ENCODE measurements at places on chromosomes 6 and 20.

DNA sequence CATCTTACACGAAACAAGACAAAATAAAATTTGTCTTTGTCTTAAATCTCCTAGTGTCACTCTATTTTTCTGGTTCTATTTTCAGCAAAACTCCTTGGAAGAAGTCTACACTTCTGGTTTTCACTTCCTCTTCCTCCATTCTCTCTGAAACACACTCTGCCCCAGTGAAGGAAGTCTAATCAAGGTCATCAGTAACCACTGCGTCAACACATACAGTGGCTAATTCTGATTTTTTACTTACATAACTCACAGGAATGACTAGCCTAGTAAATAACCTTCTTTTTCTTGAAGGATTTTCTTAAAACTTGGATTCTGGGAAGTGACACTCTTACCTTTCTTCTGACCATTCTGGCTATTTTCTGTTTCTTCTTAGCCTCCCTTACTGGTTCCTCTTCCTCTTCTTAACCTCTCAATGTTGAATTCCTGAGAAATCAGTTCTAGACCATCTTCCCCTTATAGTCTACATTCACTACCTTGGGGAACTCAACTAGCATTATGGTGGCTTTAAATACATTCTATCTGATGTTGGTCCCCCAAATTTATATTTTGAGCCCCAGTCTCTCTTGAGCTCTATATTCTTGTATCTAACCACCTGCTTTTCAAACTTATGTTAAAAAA lies 37.5 kb downstream of the AIG1 start:
- DNase-seq: no peak

- no peak for DNase-seq
These were observed 197.0 kb downstream of the UTRN start for GRCh38 chr6:144482142-144482541.

DNA sequence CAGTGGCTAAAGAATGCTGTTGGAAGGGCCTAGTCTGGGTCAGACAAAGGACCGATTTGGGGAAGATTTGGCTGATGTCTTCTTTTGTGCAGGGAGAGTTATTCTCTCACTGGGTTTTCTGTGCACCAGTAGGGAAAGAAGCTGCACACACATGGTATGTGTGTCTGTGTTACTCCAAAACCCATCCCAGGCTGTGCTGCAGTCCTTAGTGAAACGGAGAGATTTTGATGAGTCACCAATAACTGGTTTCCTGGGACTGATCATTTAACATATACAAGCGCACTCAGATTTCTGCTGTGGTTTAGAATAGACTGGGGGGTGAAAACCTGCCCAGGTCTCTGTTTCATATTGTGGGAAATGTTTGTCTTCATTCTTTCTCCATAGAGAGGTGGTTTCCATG lies 1049.8 kb downstream of the KIF16B start:
- DNase-seq: no peak

DNA sequence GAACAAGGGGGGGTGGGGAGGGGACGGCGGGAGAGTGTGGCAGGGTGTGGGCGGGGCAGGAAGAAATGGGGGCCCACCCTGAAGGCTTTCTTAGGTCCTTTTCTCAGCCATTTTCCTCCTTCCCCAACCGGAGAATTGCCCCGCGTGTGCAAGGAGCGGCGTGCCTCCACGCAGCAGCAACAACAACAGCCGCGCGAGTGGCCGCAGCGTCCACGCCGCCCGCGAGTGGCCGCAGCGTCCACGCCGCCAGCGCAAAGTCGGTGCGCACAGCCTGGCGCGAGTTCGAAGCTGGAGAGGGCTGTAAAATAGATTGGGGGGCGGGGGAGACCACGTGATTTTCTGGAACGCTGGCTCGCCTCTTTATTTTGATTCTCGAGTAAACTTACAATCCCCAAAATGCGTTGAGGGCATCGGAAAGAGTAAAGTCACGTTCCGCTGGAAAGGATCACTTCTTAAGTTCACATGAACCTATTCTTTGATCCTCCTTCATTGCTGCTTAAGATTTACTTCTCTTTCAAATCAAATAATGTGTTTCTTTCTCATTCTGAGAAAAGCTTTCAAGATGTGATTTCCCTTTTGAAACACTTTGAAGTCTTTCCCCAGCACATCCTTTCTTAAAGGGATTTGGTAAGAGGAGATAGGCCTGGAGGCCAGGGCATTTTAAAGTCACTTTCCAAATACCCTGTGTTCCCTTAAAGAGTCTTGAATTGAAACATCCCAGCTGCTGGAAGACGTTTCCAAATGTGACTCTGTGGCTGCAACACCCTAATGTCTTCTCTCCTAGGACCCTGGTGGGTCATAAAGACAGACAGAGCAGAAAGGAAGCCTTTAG lies 66.7 kb upstream of the ZNF217 start:
- no peak for DNase-seq

GRCh38 chr6:53795702-53796450 lies 1.1 kb downstream of the LRRC1 start:
- no peak for DNase-seq

- DNase-seq: no peak
These were observed 187.1 kb downstream of the ID4 start for GRCh38 chr6:20024316-20024673.

- DNase-seq: no peak
These were observed 19.9 kb upstream of the PRIM2 start for GRCh38 chr6:57297505-57297904.

GRCh38 chr6:8020083-8020482 lies 44.1 kb downstream of the BLOC1S5 start:
- no peak for DNase-seq

GRCh38 chr6:170236131-170236836 lies 54.6 kb downstream of the DLL1 start:
- DNase-seq: no peak

GRCh38 chr6:106766201-106766600 lies 136.8 kb downstream of the QRSL1 start:
- DNase-seq: no peak

- no peak for DNase-seq
These were observed 213.1 kb downstream of the DOK5 start for GRCh38 chr20:54688476-54688875.

- DNase-seq: no peak
These were observed 899.3 kb upstream of the MAP3K7 start for GRCh38 chr6:91486200-91486599.

GRCh38 chr20:49185071-49185761 lies 2.9 kb downstream of the STAU1 start:
- no peak for DNase-seq

GRCh38 chr6:14283600-14284235 lies 166.1 kb downstream of the CD83 start:
- DNase-seq: no peak

GRCh38 chr20:896501-897025 lies 19.6 kb downstream of the ANGPT4 start:
- DNase-seq: no peak

- no peak for DNase-seq
These were observed 13.9 kb downstream of the KHDRBS2 start for GRCh38 chr6:62272114-62272513.

- no peak for DNase-seq
These were observed 30.6 kb upstream of the CCDC167 start for GRCh38 chr6:37530297-37530696.

DNA sequence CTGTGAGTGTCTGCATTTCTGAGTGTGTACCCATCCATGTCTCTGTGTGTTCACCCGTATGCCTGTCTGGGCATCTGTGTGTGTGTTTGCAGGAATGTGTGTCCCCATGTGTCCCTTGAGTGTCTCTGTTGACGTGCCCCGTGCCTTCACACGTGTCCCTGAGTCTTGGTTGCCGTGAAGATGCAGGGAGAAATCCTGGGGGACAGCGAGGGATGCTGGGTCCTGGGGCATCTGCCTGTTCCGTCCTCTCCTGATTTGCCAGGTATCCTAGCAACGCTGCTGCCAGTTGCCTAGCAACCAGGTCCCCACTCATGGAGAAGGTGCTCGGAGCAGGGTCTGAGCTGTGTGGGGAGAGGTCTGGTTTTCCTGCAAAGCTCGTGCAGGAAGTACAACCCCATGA lies 6.0 kb upstream of the LKAAEAR1 start:
- DNase-seq: no peak

- DNase-seq: no peak
These were observed 112.2 kb upstream of the SYNCRIP start for GRCh38 chr6:85754894-85755293.

- no peak for DNase-seq
These were observed 72.7 kb downstream of the TRAM2 start for GRCh38 chr6:52503851-52504781.

DNA sequence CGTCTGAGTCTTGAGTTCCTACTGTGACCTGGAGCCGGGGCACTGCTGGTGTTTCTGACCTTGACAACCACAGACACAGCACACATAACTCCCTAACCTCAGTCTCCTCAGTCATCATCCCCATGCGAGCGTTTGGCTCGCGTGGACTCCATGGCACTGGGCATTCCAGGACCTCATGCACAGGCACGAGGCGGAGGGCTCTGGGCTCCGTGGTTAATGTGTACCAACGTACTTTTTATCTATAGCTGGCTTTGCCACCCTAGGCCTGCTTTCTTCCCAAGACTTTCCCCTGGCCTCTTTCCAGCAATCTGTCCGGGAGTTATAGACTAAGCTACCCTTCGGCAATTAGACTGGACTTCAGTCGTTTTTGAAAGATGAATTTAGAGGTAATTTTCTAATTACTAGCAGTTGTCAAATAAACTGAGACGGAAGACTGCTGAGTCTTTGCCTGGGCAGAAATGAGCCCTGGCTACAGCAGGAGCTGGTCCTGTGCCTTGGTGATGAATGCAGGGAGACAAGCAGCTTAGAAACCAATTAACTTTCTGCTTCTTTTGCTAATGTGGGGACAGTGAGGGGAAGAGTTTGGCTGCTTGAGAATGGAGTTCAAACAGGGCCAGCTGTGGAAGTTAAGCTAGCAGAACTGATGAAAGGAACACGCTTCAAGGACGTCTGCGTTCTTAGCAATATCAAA lies 16.1 kb upstream of the CTCFL start:
- no peak for DNase-seq

GRCh38 chr6:35892482-35892881 lies 28.4 kb downstream of the SRPK1 start:
- no peak for DNase-seq

- DNase-seq: no peak
These were observed 10.2 kb downstream of the POU3F2 start for GRCh38 chr6:98844244-98845210.

DNA sequence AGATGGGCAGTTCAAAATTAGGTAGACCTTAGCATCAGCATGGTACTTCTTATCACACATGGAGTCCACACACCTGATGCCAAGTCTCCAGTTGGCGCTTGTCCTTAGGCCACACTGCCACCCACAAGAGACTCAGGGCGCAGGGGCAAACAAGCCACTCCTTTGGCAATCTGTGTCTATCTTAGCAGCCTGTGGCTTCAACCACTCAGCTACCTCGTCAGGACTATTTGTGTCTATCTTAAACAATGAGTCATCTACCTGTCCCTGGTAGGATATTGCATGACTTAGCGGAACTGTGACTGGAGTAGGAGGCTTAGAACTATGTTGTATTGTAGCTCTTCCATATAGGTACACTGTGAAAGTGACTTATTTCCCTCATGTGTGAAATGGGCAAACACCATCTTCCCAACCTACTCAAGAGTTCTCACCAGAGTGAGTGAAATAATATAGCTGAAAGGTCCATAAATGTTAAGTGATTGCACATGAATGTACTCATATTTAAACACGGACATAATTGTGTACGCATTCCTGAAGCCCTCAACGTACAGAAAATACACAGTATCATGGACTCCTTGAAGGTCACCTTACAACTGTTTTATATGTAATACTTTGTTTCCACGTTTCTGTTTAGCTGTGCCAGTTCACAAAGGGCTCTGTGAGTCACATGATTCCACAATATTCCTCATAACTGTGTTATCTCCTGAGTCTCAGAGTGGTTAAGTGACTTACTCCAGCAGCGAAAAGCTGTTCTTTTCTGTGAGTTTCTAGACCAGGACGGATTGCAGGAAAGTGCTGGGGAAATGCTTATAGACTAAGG lies 1.6 kb downstream of the TRIM27 start:
- no peak for DNase-seq

- DNase-seq: no peak
These were observed 248.0 kb downstream of the CDC5L start for GRCh38 chr6:44635486-44635885.

DNA sequence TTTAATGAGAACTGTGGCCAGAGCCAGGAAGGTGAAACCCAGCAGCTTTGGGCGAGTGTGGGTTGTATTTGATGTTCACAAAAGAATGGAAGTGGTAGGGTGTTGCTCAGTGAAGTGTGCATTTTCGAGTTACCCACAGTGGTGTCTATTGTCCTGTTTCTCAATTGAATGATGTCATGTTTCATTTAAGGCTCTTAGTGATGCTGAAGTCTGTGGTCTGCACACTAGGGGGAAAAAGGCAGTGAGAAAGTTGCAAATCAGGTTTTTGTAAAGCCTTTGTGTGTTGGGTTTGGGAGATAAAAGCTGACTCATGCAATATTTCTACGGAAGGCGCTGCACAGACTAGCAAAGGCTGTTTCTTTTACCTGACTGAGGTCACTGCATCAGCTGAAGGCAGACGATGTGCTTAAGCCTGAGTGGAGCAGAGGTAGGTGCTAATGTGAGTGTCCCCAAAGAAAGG lies 121.1 kb downstream of the PLEKHG1 start:
- no peak for DNase-seq

DNA sequence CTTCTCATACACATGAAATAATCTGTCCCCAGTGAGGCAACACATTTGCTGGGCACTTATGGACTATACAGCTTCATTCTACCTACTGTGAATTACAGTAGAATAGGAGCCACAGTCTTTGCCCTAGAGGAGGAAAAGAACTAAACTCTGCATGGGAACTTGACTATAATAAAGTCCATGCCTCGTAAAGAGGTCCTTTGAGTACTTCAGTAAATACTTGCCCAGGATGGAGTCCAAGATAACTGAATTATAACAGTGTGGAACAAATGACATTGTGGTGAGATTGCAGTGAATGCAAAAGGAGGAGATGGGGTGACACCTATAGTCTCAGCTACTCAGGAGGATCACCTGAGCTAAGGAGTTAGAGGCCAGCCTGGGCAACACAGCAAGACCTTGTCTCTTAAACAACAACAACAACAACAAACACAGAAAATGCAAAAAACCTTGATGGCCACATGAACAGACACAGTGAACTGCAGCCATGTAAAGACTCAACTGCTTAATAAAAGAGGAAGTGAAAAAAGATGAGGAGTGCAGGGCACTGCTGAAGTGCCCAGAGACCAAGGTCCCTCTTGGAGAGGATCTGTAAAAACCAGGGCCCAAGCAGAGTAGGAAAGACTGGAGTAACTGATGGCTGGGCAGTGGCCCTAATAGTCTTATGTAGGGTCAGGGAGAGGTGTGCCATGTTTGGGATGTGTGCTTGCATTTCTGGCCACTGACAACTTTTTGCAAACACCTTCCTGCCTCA lies 3.7 kb downstream of the MRPS18A start:
- DNase-seq: no peak

- DNase-seq: no peak
These were observed 263.2 kb downstream of the DLL1 start for GRCh38 chr6:170027647-170028043.

Data from activated gamma-delta T cell (primary cell).